ENCODE measurements at places on chromosomes 3 and 15.
A peak's percentile ranks its signal among the peaks of the same experiment; 100 is the strongest.

GRCh38 chr15:25733036-25733855 is 129.9 kb downstream of the ATP10A start:
- no peak for DNase-seq

- no peak for DNase-seq
These were observed 136.0 kb upstream of the CFAP20DC start for GRCh38 chr3:59185591-59186369.

DNA sequence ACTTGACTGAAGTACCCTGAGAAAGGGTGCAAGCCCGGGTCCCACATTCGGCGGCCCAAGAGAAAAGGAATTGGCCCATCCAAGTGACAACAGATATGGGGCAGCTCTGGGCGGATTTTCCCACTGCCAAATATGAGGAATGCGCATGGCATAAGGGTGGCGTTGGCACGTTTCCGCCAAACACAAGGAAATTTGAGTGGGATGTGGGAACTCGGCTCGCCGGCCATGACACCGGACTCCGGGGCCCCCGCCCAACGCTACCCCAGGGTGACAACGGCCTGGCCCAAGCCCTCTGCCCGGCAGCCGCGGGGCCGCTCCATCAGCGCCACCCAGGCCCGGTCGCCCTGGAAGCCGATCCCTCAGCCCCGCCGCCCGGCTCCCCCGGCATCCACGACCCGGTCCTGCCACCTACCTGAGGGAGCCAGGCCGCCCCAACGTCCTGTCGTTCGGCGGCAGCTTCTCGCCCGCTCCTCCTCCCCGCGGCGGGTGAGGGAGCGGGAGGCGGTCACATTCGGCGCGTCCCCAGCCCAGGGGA is 449 bp downstream of the RAF1 start:
- peak; percentile 47 for DNase-seq

DNA sequence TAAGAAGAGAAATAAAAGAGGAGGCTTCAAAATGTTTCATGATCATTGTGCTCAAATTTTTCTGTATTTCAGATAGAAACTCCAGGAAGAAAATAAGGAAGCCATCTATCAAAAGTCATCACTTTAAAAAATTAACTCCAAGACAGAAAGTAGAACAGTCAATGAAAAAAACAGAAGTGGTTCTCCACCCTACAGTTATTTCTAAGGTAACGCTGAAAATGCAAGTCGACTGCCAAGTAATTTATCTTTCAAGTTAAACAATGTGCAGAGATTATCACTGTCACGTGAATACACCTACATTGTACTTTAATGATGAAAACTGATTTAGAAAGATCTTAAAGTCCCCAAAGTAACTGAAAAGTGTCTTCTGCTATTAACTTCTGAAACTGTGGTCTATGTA is 78.5 kb upstream of the SNRPA1 start:
- DNase-seq = no peak

GRCh38 chr15:29093696-29094343 is 175.8 kb downstream of the NSMCE3 start:
- DNase-seq = no peak

DNA sequence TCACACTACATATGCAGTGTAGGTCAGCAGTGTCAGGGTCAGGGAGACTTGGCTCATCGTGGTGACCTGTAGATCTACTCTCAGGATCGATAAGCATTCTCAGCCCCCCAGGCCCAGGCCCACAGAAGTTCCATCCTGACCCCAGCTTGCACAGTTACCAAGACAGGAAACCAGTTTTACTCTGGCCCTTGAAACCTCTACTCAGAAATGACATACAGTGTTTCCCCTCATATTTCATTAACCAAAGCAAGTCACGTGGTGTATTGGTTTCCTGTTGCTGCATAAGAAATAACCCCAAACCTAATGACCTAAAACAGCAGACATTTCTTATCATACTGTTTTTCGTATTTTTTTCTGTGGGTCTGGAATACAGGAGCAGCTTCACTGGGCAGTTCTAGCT is 242.2 kb downstream of the SLCO3A1 start:
- no peak for DNase-seq

DNA sequence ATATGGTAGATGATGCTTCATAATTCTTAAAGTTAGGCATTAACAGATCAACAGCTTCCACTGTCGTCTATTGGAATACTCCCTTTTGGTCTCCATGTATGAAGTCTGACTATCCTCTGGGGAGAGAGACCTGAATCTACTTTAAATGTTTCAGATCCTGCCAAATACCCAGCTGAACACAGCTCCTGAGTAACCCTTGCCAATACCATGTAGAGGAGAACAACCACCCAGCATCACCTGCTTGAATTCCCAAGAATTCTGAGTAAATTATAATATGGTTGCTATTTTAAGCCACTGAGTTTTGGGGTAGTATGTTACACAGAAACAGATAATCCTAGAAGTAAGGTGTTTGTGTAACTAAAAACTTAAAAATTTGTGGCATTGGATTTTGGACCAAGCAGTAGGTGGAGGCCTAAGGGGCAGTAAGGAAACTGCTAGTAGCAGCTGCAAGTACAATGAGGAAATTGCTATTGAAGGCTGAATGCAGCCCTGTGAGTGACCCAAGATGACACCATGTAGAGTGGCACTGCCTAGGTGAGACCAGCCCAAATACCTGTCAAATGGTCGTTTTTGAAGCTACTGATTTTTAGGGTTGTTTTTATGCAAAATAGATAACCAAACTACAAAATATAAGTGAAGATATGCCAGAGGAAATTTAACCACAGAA is 30.9 kb downstream of the NRG4 start:
- no peak for DNase-seq

- DNase-seq = no peak
These were observed 42.9 kb downstream of the KLF15 start for GRCh38 chr3:126314305-126314789.

GRCh38 chr3:141462176-141462859 is 24.5 kb upstream of the RASA2 start:
- DNase-seq = no peak

- DNase-seq = no peak
These were observed 45.6 kb downstream of the LRRC3B start for GRCh38 chr3:26668171-26668570.

- no peak for DNase-seq
These were observed 311.4 kb downstream of the EPHB1 start for GRCh38 chr3:135106445-135106844.

- DNase-seq = no peak
These were observed 75.1 kb upstream of the TRIM42 start for GRCh38 chr3:140602781-140603180.

DNA sequence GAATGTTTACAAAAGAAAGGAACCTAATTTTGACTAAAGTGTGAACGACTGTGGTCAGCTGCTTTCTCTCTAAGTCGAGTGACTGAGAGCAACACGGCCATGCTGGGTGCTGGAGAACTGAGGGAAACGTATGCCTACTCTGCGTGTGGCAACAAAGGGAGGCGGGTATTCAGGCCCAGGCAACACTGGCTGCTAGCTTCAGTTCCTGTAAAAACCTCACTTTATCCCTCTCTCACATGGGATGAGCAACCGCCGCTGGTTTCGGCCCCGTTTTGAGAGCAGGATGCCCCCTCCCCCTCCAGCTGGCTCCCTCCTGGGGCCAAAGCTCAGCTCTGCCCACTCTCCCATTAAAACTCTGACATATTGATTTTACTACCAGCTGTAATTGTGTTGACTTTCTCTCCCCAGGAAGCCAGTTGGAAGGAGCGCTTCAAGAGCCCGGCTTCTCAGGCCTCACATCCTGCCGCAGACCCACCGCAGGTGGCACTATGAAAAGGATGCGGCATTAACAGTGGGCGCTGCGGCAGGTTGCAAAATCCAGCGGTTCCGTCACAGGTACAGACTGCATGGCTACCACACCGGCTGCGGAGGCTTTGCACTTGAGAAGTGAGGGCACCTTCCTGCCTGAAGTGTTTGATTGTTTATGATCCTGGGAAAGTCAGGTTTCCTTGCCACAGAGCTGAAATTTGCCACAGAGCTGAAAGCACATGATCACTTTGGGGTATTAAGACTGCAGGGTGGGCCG is 12.7 kb downstream of the PLXND1 start:
- DNase-seq = no peak

- no peak for DNase-seq
These were observed 4.3 kb upstream of the CLDN18 start for GRCh38 chr3:138005627-138006026.

DNA sequence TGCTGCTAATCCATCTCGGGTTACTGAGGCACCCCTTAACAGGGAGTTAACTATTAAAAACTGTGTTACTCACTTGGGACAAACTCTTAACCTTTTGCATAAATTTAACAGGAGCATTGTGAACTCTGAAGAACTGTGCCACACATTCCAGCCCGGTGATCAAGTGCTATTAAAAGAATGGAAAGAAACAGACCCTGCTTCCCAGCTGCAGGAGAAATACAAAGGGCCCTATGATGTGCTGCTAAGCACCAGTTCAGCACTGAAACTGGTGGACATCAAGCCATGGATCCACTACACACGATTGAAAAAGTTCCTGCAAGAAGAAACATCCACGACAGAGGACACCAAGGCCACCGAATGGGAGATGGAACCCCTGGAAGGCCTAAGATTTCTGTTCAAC is 114.7 kb upstream of the PLCL2 start:
- DNase-seq = no peak

DNA sequence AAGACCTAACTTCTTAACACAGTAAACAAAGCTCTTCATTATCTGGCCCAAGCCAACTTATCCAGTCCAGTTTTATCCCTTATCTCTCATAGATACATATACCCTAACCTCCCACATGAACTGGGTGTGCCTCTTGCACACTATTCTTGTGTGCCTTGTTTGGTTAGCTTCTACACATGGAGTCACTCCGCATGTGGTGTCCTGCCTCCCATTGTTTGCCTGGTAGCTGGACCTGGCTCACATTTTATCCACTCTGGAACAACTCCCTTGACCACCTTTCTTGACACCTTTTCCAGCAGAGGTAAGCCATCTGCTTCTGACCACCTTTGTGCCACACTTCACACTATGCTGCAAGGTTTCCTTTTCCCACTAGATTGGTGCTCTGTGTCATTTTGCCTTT is 15.2 kb downstream of the TIPARP start:
- DNase-seq = no peak

- no peak for DNase-seq
These were observed 66.7 kb downstream of the FILIP1L start for GRCh38 chr3:100047455-100048141.

DNA sequence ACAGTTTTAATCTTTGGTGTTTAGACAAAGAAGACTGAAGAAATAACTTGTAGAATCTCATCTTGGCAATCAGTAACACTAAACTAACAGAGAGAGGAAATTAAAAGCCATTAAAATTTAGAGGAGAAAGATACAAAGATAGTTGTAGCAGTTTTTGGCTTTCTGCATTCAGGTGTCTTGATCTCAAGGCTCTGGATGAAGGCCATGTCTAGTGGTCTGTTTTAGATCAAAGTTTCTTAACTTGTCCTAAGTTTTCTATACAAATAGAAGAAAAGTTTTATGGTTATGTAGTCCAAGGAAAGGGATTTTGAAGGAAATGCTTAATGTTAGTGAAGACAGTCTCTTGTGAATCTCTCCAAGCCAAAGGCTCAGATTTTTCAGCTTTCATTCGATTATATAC is 222.9 kb downstream of the BCHE start:
- no peak for DNase-seq

GRCh38 chr3:197428117-197428801 is 127.5 kb downstream of the BDH1 start:
- DNase-seq = no peak

GRCh38 chr3:71309886-71310285 is 273.6 kb downstream of the FOXP1 start:
- no peak for DNase-seq

GRCh38 chr3:133092681-133093080 is 54.5 kb downstream of the TMEM108 start:
- no peak for DNase-seq

GRCh38 chr3:53038679-53039375 is 7.0 kb downstream of the SFMBT1 start:
- no peak for DNase-seq

DNA sequence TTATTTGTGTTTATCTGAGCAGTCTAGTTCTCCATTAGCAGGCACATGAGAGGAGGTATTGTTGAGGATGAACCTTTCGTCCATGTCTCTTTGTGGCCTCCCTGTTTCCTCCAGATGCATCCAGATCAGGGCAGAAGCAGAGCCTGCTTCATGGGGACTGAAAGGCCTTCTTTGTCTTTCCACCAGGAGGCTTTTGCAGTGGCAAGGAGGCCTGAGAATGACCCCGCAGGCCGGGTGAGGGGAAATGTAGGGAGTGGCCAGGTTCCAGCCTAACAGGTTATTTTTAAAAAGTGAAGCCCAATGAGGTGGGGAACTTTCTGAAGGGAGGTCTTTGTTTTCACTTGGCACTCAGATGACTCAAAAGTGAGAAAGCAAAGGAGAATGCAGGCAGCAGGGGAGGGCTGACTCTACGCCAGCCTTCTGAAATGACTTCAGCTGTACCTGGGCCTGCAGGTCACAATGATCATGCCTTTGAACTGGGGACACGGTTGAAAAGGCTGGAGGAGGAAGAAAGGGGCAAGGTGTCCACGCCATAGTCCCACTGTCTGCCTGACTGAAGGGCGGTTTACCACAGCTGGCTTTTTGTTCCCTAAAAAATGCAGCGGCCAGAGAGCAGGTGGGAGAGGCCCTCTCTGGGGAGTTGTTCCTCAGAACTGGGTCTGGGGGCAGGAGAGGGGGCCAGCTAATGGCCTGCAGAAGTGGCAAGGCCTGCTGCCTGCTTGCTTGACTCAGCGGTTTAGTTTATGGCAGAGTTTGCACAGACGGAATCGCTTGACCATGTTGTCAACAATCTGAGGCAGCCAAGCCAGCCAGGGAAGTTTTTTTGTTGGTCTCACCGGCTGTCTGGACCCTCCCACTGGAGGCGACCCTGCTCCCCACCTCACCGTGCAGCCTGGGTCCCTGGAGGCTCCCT is 28.7 kb downstream of the CMTM7 start:
- no peak for DNase-seq

GRCh38 chr3:169746924-169747323 is 17.9 kb downstream of the TERC start:
- DNase-seq = no peak

- no peak for DNase-seq
These were observed 84.4 kb upstream of the HES1 start for GRCh38 chr3:194051366-194052149.

DNA sequence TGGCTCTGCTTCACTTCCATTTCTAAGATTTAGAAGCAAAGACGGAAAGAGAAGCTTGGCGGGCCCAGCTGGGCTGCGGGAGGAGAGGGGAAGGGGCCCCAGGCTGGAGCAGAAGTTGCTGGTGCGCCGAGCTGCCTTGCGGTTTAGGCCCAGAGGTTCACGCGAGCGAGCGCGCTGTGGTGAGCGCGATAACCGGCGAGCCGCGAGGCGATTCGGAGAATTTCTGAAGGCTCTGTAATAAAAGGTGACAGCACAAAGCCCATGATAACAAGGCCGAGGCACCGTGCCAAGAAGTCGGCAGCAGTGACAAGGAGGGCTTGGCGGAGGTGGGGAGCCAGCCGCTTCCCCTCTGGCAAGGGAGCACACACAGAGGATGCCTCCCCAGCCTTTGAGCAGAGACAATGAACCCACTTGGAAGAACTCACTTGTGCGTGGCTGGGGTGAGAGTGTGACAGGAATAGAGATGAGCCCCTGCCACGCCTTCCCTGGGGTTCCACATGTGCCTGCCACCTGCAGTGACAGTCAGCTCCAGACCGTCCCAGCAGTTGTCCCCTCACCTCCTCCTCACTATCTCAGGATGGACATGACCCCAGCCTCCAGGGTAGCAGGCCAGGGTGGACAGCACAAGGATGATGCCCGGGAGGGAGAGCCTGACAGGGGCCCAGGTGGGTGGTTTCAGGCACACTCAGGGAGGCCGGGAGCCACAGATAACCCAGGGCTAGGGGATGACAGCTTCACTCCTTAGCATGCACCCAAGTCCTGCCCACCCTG is 315.2 kb downstream of the UACA start:
- DNase-seq = peak; percentile 29

GRCh38 chr15:87687523-87687870 is 569.0 kb downstream of the NTRK3 start:
- DNase-seq = no peak

- no peak for DNase-seq
These were observed 18.6 kb upstream of the DNAAF4 start for GRCh38 chr15:55526559-55527036.
